ENCODE measurements at places on chromosomes 7 and 10.

- peak; percentile 66 for DNase-seq
These were observed 90.8 kb downstream of the CHN2 start for GRCh38 chr7:29285444-29285793.

GRCh38 chr7:55155351-55156117, 136.7 kb downstream of the EGFR start:
- no peak for DNase-seq

DNA sequence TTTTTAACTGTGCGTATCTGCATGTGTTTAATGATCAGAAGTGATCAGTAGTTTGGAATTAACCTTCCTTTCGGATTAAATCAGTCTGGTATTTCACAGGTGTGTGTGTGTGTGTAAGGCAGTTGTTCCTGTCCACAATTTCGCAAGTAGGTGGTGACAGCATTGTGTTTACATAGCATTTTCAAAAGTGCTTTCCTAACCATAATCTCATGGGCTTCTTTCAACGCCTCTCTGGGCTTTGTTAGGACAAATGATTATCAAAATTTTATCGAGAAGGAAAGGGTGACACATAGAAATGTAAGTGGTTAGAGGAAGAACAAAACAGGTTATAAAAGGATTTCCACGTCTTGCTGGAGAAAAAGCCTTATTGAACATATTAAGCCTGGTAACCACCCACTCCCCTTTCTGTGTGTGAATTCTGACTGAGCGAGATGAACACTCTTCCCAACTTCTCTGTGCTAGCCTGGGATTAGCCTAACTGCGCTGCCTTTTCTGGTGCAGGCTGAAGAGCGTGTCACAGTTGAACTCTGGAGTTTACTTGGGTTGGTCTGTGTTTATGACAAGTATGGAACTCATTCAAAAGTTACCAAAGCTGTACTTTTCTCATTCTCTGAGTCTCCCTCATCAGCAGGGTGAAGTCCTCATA, 292.3 kb upstream of the PITRM1 start:
- DNase-seq, result peak; percentile 63

DNA sequence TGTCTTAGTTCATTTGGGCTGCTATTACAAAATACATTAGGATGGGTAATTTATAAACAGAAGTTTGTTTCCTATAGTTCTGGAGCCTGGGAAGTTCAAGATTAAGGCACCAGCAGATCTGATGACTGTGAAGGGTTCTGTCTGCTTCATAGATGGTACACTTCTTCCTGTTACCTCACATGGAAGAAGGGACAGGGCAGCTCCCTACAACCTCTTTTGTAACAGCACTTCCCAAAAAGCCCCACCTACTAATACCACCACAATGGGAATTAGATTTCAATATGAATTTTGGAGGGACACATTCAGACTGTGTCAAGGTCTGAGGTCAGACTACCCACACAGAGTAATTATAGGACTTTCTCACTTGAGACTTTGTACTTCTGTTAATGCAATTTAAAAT, 260.3 kb downstream of the ARHGAP12 start:
- DNase-seq, result no peak

GRCh38 chr7:102410123-102410522, 14.0 kb downstream of the PRKRIP1 start:
- no peak for DNase-seq

DNA sequence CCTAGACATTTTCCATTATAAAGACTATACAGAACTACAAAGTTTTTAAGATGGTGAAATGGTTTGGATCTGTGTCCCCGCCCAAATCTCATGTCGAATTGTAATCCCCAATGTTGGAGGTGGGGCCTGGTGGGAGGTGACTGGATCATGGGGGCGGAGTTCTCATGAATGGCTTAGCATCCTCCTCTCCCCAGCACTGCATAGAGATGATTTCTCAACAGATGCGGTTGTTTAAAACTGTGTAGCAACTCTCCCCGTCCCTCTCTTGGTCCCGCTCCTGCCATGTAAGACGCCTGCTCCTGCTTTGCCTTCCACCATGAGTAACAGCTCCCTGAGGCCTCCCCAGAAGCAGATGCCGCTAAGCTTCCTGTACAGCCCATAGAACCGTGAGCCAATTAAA, 1.6 kb downstream of the FAM133B start:
- DNase-seq, result no peak

DNA sequence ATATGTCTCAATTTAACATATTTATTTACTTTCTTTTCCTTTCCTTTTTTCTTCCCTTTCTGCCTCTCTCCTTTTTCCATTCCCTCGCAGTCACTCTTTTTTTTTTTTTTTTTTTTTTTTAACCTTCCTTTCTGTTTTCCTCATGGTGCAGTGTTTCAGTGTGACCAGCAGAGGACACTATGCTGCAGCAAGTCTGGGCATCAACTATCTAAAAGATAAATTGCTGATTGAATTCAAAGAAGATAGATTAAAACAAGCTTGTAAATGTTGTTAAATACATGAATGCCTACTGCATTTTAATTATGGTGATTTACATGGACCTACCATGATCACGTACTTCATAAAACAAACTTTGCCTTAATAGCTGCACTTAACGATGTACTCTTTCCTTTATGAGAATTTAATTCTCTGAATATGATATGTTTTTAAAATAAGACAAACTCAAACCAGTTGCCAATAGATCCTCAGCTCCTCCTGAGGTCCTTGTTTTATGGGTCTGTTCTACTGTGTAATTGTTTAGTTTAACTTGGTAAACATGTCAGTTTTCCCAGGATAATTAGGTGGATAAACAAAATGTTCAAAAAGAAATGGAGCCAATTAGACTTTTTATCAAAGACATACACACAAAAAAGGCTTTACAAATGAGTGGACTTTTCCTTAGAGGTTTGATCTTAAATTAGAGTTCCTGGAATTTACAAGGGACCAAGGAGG, 101.0 kb upstream of the AGR3 start:
- peak; percentile 69 for DNase-seq

- DNase-seq, result no peak
These were observed 4.6 kb upstream of the FAM170B start for GRCh38 chr10:49138361-49138891.

DNA sequence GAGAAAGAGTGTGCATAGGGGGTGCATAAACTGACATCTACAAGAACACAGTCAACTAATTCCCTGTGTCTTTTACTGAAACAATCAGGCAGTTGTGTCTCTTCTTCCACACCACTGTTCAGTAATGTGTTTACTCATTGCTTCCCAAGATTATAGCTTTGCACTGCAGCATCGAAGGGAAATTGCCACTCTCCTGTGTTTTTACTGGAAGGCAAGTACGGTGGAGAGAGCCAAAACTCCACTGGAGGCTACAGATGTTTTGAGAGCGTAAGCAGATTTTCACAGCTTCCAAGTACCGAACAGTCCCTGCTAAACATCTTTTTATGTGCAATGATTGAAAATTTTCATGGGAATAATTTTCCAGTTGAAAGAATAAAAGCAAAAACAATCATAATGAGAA, 510.5 kb upstream of the AKR1E2 start:
- DNase-seq, result no peak

GRCh38 chr10:11260170-11260569, 242.5 kb downstream of the CELF2 start:
- DNase-seq, result no peak

DNA sequence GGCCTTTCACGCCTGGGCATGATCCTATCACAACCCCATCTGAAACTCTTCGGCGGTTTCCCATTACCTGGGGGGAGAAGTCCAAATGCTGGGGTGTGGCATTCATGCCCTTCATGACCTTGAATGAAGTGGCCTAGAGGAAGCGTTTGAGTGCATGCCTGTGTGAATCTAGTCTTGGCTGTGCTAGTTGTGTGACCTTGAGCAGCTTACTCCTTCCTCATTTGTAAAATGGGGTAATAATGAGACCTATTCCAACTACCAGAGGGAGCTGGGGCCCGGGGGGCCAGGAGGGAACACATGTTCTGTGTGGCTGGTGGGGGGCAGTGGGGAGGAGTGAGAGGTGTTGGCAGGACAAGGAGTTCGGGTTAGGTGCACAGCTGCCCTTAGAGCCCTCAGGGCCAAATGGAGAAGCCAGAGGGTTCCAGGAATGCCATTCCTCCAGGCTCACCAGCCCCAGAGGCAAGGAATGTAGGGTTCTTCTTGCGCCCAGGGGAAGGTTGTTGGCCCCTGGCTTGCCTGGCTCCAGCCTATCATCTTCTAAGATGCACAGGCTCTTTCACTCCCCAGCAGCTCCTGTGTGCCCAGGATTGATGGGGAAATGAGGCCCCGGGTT, 21.3 kb upstream of the TBRG4 start:
- peak; percentile 65 for DNase-seq

DNA sequence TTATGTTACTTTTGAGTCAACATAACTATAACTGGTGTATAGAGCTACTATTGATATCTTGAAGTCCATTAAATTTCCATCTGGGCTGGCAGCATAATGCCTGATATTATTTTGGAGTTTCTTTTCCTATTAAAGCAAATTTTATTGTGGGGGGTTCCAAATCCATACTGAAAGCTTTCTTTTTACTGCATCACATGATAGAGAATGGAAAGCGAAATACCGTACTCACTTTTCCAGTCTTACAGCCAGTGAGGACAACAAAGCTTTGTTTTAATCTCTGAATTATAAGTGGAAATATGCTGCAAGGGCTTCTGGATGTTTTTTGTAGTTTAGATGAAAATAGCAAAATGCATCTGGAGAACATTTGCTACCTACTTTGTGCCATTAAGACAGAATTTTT, 477.5 kb upstream of the SEMA3D start:
- DNase-seq, result no peak

- DNase-seq, result no peak
These were observed 100.7 kb upstream of the TMEM106B start for GRCh38 chr7:12110425-12110824.

All from trophoblast cell (in vitro differentiated cells and primary cell).